ENCODE measurements at places on chromosomes 7 and 10.
A peak's percentile ranks its signal among the peaks of the same experiment; 100 is the strongest.

GRCh38 chr7:149690688-149691446, 82.5 kb downstream of the ZNF467 start:
- DNase-seq, result no peak

DNA sequence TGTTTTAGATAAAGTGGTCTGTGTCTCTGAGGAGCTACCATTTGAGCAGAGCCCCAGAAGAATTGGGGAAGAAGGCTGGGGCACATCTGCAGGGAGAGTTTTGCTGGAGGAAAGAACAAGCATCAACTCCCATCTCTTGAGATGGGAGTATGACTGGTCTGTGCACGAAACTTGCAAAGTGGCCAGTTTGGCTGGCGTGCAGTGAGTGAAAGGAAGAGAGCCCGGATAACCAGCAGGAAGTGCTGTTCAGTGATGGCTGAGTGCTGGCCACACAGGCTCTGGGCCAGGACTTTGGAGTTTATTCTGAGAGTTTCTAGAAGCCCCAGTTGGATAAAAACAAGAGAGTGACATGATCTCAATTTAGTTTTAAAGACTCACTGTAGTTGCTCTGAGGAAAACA, 34.4 kb upstream of the SVIL start:
- no peak for DNase-seq

DNA sequence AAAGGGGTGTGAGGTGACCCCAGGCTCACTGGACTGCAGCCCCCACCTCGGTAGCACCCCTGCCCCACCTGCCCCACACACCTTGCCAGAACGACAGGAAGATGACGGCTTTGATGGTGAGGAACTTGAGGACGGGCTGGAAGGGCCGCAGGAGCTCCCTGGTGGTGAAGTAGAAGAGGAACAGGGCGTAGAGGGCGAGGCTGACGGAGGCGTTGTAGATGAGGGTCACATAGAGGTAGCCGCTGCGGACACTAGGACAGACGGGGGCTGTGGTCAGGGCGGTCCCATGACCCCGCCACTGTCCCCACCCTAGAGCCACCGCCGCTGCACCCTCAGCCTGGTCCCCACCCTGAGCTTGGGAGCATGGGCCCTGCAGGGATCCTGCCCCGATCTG, 7.6 kb downstream of the TMEM184A start:
- no peak for DNase-seq

DNA sequence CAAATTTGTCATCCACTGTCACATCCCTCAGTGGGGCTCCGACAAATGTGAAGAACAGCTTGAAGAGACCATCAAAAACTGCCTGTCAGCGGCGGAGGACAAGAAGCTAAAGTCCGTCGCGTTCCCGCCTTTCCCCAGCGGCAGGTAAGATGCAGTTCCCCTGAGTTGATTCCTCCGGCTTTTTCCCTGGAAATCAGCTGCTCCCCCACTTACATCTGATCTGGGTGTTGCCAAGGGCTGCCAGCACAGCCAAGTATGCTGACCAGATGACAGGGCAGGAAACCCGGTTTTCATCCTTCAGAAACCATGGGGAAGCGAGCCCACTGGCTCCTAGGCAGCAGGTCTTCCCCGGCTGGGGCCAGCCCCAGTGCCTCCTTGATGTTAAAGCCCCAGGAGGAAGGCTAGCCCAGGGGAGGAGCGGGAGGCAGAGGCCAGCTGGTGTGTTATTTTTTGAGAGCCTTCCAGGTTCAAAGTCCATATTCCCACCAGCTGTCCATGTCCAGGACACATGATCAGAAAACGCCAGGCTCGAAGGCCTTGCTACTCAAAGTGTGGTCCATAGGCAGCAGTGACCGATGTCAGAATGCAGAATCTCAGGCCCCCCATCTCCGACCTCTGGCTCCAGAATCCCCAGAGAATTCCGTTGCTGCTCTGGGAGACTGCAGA, 23.4 kb downstream of the AIFM2 start:
- DNase-seq, result no peak

DNA sequence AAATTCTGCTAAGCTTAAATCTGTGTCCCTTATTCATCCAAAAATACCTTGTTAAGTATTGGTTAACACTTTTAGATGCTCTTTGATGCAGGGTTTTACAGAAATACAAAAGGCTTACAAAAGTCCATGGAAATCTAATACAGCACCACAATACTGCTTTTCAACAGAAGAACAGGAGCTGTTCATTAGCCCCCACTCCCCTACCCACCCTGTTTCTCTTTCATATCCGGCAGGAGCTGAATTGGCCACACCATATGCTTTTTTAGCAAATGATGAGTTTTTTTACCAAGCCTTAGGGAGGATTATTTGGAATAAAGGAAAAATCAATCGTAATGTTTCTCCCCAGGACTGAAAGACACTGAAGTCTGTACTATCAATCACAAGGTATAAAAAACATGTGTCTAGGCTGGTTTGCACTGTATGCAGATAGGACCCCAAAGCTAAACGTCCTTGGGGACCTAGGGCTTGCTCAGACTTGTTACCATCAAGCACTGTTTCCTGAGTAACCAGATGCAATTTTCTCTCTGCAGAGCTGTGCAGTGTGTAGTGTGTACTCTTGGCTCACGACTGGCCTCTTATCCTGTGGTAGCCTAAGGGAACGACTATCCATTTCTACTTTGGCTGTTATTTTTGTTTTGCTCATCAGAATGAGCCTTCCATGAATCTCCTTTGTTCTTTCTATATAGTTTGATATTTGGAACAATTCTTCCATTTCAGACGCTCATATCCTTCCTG, 143.3 kb upstream of the LRGUK start:
- DNase-seq, result no peak

- peak; percentile 90 for DNase-seq
Observed at GRCh38 chr10:12348870-12349628, at the start of gene CAMK1D. TSS of gene CAMK1D (plus strand) at chr10:12349547.

- DNase-seq, result no peak
Observed at GRCh38 chr10:114545071-114545470, 113.0 kb downstream of the ABLIM1 start.

DNA sequence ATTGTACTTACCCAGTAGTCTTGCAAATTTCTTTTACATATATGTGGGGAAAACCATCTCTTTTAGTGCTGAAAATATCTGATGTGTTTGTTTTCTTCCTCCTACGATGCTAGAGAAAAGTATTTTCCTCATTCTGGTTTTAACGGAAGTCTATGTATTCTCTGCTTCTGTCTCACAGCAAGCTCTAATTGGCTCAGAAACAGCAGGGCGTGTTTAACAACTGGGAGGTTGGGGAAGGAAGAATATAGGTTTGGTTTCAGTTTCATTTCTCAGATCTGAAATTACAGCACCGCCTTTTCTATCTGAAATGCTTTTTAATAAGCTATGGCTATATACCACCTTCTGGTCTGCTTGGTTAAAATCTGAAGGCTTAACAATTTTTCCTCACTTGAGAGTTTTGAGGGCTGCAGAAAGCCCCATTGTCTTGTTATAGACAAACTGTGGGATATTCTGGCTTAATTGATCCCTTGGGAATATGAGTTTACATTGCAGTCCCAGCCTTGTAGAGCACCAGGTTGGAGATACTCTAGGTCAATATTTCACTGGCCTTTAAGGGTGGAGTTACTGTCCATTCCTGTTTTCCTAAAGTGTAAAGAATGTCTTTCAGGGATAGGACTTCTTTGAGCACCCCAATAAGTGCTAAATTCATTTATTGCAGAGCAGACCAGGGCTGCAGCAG, at the start of gene SAMD9:
SAMD9 (minus strand) TSS at position 128 of the 679 bp plus-strand sequence. CDS start 11,882 bp downstream, outside the sequence.
- DNase-seq, result peak; percentile 71

All from GDM1 (cell line).